ENCODE measurements at places on chromosomes 5 and 9.

- DNase-seq = no peak
These were observed 25.9 kb downstream of the SPARC start for GRCh38 chr5:151660616-151661495.

- no peak for DNase-seq
These were observed 14.9 kb upstream of the MEGF10 start for GRCh38 chr5:127275641-127276193.

DNA sequence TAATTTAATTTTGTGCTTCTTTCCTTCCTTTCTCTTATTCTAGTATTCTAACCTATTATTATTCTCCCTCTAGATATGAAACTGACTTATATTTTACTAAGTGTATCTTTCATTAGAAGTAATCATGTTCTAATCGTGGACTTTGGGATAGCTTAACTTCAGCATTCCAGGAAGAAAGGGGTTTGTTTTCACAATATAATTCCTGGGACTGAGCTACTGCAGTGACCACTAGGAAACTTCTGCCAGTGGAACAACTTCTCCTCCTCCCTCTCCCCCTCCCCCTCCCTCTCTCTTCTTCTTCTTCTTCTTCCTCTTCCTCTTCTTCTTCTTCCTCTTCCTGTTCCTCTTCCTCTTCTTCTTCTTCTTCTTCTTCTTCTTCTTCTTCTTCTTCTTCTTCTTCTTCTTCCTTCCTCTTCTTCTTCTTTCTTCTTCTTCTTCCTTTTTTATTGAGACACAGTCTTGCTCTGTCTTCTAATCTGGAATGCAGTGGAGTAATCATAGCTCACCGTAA lies 127.9 kb downstream of the NNT start:
- DNase-seq = no peak

GRCh38 chr5:36653044-36653705 lies 46.8 kb downstream of the SLC1A3 start:
- DNase-seq = no peak

GRCh38 chr9:117720555-117720954 lies 16.4 kb downstream of the TLR4 start:
- DNase-seq = no peak

DNA sequence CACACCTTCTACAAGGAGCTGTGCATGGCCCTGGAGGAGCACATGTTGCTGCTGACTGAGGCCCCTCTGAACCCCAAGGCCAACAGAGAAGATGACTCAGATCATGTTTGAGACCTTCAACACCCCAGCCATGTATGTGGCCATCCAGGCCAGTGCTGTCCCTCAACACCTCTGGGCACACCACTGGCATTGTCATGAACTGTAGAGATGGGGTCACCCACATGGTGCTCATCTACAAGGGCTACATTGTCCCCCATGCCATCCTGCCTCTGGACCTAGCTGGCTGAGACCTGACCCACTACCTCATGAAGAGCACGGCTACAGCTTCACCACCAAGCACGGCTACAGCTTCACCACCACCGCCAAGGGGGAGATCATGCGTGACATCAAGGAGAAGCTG lies 49.0 kb upstream of the FBXL7 start:
- DNase-seq = no peak

GRCh38 chr5:30604648-30605262 lies 588.7 kb upstream of the CDH6 start:
- DNase-seq = no peak

DNA sequence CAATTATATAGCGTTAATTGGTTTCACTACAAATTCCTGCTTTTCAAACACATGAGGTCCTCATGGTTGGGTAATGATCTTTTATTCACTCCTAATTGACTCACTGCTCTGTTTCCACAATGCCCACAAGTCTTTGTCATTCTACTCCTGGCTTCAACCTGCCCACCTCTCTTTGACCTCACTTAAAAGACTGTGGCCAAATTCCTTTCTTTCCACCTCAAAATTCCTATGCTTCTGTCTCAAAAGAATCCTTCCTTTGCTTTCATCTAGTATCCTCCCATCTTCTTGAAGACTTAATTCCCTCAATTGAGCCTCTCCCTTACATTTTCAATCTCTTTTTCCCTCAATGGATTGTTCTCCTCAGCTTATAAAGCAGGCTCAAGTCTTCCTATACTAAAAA lies 4.9 kb downstream of the APBA1 start:
- DNase-seq = no peak

- no peak for DNase-seq
These were observed 32.1 kb downstream of the KCTD16 start for GRCh38 chr5:144202726-144203125.

DNA sequence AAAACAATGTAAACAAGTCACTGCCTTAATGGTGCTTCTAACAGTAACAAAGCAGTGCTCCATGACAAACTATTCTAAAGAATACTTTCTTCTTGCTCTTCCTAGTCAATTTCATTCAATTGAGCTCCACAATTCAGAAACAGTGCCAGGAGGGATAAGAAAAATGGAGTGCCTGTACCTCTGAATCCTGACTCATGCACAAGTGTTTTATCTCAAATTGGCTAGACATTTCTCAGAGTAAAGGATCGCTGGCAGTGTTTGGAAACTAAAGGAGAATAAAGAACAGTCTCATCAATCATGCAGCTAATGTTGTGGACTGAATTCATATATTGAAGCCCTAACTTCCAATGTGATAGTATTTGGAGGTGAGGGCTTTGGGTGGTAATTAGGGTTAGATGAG lies 27.6 kb downstream of the SLC25A51 start:
- DNase-seq = no peak

GRCh38 chr5:146042628-146043279 lies 62.6 kb downstream of the PLAC8L1 start:
- peak; percentile 78 for DNase-seq

DNA sequence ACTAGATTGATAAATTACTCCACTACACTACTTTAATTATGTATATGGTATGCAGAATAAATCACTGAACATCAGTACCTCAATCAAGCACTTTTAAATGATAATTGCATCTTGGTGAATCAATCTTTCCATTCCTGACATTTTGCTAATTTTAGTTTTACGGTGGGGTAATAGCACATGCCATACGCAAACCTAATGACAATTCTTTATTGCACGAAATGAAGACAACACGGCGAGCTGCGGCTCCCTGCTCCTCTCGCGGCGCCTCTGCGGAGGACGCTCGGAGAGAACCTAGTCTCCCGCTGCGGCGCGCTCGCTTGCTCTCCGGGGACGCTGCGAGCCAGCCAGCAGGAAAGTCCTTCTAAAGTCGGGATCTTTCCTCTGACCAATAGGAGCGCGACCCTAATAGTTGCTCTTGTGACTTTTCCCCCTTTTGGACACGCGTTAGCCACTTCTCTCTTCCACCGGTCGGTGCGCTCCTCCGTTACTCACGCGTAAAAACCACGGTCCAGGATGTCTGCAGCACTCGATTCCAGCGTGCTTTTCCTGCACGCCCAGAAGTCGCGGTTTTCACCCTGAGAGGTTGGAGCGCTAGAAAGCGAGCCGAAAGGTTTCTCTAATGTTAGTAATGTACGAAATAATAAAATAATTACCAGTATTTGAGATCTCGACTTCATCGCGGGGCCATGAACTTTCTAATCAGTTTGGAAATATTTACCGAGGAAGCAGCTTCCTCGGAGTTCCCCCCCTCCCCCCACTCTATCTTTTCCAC lies 1.0 kb upstream of the MEF2C start:
- DNase-seq = peak; percentile 47

GRCh38 chr9:131727184-131727759 lies 12.6 kb downstream of the RAPGEF1 start:
- DNase-seq = peak; percentile 52

DNA sequence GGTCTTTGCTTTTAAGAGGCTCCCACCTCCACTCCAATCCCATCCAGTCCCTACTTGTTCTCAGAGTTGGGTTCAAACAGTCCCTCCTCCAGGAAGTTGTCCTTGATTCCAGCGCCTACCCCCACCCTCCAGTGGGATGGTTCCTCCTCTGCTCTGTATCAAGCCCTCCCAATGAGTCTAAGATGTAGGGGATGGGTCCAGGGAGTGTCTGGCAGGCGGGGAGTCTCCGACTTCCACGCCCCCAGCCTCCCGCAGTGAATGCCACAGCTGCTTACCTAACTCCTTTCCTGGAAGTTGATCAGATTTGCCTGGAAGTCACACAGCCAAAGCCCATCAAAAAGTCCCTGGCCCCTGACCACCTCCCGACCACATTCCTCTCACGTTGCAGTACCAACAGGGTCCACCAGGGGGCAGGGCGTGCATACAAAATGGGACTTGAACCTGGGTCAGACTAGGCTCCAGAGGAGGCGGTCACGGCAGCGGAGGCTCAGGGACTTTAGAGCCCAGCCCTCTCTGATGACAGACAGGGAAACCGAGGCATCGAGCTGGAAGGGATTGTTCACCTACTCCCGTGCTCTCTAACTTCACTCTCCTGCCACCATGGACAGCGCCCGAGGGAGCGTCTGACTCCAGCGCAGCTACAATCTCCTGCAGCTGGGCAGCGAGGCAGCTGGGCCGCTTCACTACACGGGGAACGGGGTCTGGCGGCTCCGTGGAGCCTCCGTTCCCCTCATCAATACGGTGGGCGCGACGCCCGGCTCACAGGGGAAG lies 25.0 kb upstream of the TDRD7 start:
- DNase-seq = peak; percentile 49

- no peak for DNase-seq
These were observed 31.9 kb upstream of the BOD1 start for GRCh38 chr5:173648308-173648866.

DNA sequence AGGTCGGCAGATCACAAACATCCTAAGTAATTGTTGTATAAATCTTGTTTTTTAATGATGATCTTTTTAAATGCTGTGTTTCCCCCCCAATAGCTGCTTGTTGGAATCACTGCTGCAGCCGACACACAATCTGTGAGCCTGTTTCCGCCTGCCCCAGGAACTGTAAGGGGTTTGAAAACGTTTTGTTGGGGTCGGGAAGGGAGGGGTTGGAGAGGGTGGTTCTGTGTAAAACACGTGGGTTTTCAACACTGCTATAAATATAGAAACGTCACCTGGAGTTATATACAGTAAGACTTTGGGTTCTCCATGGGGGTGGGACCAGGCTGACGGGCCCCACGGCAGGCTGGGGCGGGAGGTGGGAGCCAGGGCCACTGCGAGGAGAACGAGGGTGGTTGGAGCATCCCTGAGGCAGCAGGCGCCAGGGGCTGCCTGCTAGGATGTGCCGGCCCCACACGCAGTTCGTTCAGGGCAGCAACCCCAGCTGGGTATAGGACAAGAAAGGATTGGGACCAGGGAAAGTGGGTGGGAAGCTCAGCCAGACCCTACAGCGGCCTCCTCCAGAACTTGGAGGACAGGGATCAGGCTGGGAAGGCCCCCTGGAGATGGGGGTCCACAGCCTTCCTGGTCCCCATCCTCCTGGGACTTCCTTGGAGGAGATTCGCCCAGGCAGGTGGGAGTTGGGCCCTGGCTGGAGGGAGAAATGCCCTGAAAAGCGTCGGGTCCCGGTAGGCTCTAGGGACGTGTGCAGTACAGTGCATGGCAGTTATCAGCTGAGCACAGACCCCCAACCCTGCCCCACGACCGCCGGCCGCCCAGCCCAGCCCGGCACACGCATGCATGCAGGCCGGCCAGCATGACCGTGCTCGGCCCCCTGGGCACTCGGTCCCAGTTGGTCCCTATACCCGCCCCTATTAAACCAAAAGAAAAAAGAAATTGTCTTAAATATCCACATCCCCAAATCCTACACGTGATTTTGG lies 9.7 kb downstream of the RNF44 start:
- no peak for DNase-seq

GRCh38 chr5:5419291-5420210 lies 2.9 kb upstream of the ICE1 start:
- DNase-seq = peak; percentile 64

- DNase-seq = peak; percentile 51
These were observed 66.4 kb upstream of the FER start for GRCh38 chr5:108681079-108681921.

DNA sequence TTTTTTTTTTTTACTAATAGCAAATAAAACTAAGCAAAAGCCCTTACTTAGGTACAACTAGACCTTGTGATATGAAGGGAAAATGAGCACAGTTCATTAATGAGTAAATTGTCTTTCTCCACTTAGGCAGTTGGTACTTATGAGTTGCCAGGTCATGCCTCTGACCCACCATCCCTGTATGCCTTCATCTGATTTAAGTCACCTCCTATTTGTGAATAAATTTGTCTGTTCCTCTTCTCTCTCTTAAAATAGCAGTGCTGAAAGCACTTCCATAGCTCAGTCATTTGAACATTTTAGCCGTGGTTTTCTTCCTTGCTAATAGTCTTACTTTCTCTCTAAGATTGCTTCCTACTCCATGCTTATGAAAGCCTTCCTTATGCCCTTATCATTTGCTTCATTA lies 61.4 kb downstream of the SLC44A1 start:
- DNase-seq = no peak

GRCh38 chr5:81045389-81045807 lies 85.2 kb downstream of the RASGRF2 start:
- peak; percentile 34 for DNase-seq

DNA sequence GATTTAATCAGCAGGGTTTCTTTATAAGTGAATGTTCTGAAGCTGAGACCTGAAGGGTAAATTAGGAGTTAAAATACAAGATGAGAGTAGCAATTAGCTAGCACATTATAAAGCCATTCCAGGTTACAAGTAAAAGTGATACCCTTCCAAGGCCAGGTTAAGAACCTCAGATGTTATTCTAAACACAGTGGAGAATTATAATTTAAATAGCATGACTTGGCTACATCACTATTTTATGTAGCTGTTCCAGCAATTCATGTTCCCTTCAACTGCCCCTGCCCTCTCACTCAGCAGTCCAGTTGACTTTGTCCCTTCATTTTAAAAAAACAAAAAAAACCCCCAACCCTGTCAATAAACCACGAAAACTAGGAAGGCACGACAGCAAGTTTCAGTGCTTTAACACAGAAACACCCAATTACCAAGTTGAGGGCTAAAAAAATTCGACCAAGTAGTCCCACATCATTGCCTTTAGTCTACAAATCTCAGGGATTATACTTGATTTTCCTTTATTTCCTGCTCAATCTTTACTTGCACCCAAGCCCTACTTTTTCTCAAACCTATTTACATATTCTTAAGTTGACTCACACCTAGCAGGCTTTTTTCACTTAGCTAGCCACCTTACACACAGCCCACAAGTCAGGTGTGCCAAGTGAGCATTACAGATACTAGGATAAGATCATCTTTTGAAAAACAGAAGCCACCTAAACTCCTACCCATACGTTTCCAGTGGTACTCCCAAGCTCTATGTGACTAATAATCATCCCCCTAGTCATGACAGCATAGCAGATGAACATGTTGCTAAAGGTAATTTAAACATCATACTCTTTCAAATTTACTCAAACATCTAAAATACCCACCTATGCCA lies 3.4 kb downstream of the RPL37 start:
- no peak for DNase-seq

DNA sequence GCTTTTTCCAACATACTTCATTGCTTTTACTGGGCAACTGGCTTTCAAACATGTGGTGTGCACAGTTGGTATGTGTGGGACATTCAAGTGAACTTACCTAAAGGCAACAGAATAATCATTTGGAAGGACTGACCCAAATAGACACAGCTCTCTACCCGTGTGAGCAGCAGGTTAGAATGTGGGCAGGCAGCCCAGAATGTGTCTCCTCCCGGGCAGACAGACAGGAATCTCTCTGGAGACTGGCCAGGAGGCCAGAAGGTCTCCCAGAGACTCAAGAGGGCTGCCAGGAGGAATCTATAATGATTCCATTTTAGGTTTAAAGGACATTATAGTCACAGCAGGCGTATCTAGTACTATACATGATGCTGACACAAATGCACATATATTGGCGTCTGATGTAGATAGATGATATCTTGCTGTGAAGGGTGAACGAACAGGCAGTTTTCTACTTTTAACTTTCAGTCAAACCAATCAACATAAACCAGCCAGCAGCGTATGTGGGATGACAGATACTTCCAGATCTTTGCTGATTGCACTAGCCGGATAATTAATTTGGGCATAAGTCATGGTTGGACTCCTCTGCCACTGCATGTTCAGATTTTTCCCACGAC lies 297.4 kb upstream of the ZNF608 start:
- peak; percentile 93 for DNase-seq
